ENCODE measurements at places on chromosomes 11 and 22.
A peak's percentile ranks its signal among the peaks of the same experiment; 100 is the strongest.

GRCh38 chr11:121426476-121427399 lies 25.4 kb upstream of the SORL1 start:
- DNase-seq = no peak

DNA sequence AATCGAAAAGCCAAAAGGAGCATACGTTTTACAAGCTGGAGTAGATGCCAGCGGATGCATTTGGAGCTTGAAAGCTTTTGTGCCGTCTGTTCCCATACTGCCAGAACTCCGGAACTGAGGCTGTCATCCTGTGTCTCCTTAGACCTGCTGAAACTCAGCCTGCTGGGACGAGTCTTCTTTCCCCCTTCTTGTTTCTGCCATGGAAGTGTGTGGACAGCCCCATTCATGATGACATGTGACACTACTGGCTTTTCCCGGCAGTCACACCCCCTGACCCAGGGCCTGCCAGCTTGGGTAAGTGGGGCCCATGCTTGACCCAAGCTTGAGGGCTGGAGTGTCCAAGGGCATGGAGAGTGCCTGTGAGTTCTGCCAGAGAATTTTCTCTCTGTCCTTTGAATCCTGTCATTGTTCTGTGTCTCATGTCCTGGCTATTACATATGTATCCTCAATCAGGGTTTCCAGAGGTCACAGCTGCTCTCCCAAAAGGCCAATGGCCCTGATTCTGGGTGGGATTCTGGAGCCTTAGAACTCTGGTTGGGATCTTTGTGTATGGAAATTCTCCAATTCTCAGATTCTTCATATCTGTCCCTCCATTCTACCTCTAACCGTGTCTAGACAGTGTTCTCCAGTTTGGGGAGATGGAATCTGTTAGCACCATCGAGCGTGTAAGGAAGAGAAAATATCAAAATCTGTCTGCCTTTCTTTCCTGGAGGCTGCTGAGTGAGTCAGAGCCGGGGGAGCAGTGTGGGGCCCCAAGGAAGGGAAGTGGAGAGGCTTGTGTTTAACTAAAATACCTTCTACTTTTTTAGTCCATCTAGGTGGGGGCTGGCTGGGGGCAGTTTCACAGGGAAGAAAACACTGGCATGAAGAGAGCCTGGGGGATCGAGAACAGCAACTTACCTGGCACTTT lies 73.2 kb downstream of the KIAA1671 start:
- no peak for DNase-seq

GRCh38 chr11:11528986-11529385 lies 92.8 kb downstream of the GALNT18 start:
- no peak for DNase-seq

DNA sequence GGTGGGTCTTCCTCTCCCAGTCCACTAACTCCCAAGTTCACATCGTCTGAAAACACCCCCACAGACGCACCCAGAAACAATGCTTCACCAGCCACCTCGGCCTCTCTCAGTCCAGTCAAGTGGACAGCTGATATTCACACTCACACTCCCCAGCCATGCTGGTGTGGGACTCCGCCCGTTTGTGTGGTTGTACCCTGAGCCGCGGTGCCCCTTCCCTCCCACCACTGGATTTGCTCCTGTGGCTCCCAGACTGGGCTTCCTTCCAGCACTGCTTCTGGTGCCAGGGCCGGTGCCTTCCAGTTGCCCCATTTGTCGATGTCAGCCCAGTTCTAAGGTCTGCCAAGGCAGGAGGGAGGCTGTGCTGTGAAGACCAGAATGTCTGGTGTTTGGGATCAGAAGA lies 37.9 kb upstream of the PLET1 start:
- no peak for DNase-seq

GRCh38 chr22:44422746-44423380 lies 75.2 kb downstream of the RTL6 start:
- no peak for DNase-seq

DNA sequence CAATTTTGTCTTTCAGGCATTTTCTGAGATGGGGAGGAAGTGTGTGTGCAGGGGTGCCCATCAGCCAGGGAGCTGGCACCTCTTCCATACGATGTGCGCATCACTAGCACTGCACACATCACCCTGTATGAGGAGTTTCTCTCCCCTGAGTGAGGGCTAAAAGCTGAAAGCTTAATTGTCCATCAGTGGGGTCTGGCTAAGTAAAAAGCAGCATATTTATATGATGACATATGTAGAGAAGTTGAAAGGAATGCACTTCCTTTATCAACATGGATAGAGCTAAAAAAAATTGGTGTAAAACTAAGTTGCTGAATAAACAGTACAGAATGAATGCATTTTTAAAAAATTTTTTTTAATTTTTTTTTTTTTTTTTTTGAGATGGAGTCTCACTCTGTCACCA lies 4.0 kb downstream of the VSTM5 start:
- DNase-seq = no peak

- no peak for DNase-seq
Measured at GRCh38 chr11:3722100-3722499, 50.9 kb upstream of the CHRNA10 start.

DNA sequence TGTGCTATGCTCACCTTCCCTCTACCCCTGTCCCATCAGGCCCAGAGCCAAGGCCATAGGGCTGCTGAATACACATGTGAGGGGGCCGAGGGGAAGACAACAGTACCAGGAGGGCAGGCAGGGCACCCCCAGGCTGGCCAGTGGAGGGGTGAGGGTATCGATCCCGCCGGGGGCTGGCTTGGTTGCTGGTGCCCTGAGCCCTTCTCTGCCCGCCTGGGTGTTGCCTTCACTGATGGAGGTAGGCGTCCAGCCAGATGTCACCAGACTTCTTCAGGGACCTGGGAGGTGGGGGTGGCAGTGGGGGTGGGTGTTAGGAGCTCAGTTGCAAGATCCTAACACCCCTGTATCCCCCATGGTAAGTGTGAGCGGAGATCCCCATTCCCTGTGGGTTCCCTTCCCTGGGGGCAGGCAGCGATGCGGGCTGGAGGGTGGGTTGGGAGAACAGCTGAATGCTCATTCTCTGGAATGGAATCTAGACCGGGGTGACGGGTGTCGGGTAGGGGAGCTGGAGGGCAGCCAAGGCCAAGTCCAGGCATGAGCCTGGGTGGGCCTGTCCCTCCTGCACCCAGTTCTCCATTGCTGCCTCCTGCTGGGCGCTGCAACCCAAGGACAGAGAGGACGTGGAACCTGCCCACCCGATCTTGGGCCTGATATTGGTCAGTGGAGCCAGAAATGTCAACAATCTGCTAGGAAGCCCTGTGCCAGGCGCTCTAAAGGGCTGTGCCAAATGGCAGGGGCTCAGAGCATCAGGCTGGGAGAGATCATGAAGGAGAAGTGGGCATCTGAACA lies 17.6 kb downstream of the FADS3 start:
- DNase-seq = peak; percentile 21

DNA sequence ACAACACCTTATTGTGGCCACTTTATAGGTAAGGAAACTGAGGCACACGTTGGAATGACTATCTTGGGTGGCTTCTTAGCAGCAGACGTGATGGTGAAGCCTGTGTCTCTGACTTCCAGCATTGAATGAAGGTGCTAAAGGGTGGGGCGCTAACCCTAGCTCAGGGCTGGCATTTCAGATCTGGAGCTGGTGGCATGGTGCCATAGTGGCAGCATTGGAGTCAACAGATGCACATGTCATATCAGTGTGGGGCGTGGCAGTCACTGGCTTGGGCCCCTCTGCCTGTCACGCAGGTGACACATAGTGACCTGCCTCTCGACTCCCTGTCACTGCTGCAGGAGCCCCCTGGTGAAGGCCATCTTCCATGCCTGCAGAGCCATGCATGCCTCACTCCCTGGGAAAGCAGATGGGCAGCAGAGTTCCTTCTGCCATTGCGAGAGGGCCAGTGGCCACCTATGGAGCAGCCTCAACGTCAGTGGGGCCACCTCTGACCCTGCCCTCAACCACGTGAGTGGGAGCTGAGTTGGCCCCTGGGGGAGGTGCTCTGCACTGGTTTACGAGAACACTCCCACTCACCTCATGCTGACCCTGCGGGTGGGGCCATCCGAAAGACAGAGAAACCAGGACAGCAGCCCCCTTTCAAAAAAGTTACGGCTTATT lies 14.8 kb downstream of the SHISA8 start:
- no peak for DNase-seq

- DNase-seq = no peak
Measured at GRCh38 chr22:23745791-23746190, 5.1 kb downstream of the ZNF70 start.

- DNase-seq = no peak
Measured at GRCh38 chr11:11178671-11179638, 174.1 kb downstream of the CSNK2A3 start.
